ENCODE measurements at places on chromosomes 6 and 20.

DNA sequence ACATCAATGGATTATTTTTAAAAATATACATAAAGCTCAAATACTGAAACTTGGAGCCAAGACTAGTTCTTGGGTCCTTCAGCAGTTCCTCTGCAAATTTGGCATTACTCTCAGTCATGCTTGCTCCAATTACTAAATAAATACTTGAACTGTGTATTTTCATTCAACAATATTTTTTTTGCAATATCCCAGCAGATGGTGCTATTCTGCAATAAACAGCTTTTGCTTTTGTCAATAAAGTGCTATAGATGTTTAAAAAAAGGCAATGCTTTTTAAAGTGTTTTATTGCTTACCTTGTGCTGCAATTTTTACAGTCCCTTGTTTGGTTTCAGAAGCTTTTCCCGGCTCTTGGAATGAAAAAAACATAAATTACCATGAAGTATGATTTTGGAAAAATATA lies 243.4 kb downstream of the TRDN start:
- no peak for DNase-seq

DNA sequence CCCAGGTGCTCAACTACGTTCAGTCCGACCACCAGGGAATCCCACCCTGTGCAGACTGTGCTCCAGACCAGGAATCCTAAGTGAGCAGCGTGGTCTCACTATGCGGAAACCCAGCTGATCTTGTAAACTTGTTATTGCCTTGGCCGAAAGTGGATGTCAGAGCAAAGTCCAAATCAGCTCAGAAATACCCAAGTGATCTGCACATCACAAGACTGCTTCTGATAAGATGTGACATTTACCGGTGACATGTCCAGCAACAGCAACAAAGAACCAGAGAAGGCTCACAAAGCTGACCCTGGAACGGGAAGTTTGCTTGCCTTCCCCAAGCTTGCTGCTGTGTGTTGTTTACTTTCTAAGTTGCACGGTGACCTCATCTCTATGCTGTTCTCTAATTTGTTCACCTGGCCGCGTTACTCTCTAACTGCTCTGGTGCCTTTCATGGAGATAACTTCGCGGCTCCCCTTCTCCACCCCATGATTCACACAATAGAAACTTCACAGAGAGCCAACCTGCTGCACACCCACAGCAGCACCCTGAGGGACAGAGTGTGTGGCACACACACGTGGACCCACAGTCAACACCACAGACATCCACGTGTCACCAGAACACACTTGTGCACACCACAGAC lies 1.7 kb downstream of the BNIP5 start:
- no peak for DNase-seq

DNA sequence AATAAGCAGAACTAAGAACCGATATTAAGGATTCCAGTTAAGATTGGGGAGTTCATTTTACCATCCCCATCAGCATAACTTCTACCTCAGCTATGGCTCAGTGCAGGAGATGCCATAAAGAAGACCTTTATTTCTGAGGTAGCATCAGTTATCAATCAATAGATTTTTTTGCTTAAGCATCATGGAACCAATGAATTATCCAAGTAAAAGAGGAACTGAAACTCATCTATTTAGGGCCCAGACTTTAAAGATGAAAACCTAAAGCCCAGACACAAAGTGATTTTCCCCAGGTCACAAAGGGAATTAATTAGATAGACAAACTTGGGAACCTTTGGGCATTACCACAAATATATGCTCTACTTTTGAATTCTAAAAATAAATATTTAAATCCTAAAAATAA lies 59.2 kb upstream of the TINAG start:
- no peak for DNase-seq

DNA sequence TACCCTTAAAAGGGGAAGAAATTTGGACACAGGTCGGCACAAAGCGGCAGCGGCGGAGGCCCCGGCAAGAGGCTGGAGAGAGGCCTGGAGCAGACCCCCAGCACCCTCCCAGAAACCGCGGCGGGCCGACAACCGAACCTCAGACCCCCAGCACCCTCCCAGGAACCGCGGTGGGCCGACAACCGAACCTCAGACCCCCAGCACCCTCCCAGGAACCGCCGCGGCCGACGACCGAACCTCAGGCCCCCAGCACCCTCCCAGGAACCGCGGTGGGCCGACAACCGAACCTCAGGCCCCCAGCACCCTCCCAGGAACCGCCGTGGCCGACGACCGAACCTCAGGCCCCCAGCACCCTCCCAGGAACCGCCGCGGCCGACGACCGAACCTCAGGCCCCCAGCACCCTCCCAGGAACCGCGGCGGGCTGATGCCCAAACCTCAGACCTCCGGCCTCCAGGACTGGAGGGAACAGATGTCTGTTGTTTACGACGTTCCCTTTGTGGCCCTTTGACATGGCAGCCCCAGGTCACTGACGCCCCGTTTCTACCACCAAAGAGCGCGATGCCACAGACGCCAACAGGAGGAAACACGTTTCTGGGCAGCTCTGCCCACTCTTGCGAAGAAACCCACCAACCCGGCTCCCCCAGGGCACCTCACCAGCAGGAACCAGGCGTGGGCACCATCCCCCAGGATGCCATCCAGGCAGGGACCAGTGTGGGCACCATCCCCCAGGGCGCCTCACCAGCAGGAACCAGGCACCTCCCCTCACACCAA lies 28.4 kb downstream of the ZBTB46 start:
- DNase-seq: no peak

DNA sequence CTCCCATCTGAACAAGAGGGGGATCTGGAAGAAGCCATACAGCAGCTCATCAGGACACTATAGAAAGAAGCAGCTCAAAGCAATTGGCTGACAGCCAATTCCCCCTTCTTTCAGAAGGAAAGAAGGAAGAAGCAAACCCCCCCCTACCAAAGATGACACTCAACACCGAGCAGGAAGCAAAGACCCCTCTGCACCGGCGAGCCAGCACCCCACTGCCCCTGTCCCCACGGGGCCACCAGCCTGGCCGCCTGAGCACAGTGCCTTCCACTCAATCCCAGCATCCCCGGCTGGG lies 1.2 kb downstream of the REM1 start:
- DNase-seq: no peak

DNA sequence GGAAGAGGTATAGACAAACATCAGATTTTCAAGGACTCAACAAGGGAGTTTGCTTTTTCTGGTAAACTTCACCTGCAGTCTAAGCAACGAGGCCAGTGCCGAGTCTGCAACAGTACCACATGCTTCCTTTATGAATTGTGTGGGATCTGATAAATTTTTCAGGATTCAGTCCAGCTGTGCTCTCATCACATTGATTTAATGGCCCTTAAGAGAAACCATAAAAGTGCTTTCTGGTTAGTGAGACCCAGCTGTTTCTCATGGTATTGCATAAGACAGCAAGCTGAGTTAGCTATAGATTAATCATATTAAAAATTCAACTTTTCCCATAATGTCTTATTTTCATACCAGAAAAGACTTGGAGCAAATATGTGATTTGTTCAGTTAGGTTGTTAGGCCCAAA lies 291.4 kb downstream of the CENPW start:
- no peak for DNase-seq

DNA sequence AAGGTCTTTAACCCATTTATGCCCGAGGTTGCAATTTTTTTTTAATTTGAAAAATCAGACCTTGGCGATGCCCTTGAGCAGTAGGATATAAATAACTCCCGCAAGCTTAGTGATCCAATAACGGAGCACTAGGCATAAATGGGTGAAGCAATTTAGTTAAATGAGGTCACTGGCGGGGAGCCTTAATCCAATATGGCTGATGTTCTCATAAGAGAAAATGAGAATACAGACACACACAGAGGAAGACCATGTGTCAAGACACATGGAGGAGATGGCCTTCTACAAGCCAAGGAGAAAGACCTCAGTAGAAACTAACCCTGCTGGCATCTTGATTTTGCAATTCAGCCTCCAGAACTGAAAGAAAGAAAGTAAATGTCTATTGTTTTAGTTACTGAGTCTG lies 735 bp downstream of the SIRPG start:
- no peak for DNase-seq

DNA sequence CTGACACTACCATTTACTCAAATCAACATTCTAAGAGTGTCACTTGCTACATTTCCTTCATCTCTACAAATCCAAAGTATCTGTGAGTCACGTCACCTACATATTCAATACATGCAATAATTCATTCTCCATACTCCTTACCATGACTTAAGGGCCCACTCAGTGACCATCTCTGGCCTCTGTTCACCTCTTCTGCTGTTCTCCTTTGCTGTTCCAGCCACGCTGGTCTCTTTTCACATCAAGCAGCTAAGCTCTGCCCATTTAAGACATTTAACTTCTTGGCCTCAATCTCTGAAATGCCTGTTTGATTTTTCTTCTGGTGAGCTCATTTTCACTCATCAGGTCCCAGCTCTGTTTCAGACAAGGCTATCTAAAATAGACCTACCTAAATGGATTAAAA lies 46.5 kb downstream of the HFE start:
- DNase-seq: no peak

- no peak for DNase-seq
These were observed 6.8 kb downstream of the CDKN1A start for GRCh38 chr6:36685166-36685924.

GRCh38 chr6:2007165-2007564 lies 238.2 kb downstream of the GMDS start:
- no peak for DNase-seq

DNA sequence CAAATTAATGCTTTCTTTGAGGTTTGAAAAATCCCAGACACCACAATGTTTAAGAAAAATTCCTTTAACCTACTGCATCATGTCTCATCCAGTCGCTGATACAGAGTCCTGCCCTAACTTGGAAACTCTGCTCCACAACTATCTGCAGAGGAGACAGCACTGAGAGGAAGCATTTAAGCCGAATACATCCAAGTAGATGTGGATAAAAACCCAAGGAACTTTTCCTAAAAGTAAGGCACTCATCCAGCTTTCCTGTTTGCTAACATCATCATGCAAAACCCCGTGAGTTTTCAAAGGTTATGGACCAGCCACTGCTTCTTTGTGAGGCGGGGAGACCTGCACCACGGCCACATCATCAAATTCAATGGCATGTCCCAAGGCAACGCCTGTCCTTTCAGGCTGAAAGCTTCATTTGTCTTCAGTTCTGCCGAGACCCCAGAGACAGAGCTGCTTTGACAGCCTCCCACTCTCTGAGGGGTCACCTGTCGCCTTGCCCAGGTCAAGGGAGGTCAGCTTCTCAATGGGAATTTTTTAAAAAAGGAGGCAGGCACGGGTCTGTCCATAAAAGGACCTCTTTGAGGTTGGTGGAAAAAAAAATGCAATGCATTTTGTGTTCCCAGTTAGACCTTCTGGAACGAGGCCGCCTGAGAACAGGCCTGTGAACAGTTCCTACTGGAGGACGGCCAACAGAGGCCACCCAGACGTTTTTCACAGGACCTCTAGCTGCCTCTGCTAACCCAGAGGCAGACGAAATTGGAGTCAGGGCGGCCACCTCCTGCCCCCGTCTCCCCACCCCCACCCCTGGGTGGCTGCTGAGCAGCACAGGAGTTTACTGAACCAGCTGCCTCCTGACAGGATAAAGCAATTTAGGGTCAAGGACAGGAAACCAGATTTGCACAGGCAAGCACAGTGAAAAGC lies 142.5 kb upstream of the HDDC2 start:
- DNase-seq: no peak

GRCh38 chr6:17577059-17577458 lies 23.0 kb upstream of the FAM8A1 start:
- DNase-seq: no peak

DNA sequence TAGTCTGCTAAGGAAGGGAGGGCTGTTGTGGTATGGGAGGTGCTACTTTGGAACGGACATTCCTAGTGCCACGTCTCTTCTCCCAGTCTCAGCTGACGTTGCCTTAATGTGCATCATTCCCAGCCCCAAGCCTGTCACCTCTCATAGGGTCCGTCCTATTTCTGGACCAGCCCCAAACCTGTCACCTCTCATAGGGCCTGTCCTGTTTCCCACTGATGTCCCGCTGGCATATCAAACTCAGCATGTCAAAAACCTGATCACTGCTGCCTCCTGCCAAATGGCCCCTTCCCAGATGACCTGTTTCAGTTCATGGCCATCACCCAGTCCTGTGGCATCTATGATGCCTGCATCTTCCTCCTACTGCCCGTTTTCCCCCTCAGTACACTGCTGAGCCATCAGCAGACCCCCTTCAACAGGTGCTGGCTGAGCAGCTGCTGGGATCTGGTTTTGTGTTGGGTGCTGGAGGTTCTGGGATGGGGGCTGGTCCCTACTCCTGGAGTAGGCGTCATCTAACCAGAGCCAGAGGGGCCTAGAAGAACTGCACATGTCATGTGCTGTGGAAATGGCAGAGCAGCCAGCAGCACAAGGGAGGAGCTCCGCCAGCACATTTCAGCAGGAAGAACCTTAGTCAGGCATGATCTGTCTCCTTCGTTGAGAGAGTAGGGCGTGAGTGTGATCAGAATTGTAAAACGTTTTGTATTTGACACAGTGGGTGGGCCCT lies 3.3 kb downstream of the ENTPD6 start:
- DNase-seq: no peak

GRCh38 chr6:155026022-155026705 lies 31.0 kb downstream of the TIAM2 start:
- peak; percentile 94 for DNase-seq

DNA sequence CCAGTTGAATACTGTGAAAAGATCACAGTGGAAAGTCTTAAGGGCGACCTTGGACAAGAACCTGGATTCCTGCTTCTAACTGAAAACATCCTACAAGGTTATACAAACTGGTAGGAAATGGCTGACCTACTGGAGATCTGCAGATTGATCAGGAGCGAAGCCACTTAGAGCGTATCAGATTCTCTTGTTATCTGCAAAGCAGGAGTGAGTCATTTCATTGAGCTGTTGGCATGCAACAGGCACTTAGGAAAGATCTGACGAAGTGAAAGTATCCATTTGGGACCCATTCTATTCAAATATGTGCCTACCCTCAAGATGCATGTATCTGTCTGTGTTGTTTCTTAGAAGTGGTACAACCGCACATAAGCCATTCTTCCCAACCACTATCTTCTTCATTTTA lies 131.2 kb upstream of the RIN2 start:
- no peak for DNase-seq

DNA sequence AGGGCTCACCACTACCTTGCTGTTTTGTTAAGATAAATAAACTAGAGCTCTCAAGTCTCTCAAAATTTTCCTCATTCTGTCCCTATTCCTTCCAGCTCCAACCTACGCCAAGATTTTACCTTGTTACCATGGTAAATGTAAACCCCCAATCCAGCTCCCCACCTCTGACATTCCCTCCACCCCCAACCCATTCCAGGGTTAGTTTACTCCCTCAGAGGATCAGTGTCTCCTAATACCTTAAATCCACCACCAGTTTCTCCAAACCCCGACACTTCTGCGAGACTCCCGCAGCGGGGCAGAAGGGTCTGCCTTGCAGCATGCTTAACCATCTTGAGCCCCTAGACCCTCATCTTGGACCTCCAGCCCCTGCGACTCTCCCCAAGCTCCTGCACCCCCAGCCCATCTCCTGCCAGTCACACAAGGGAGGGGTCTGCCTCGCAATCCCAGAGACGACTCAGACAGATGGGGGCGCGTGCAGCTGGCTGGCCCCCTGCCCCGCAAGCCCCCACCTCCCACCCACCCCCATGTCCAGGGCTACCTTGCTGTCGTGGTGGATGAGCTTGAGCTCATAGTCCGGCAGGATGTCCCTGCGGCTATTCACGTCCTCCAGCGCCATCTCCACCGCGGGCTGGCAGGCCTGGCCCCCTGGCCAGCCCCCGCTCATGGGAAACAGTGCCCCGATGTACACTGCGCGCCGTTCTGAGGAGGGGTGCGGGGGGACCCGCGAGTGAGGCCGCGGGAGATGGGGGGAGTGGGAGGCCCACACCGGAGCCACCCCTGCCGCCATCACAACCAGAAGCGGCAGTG lies 5.8 kb downstream of the GABBR1 start:
- no peak for DNase-seq

GRCh38 chr6:112831022-112831421 lies 483.9 kb downstream of the RFPL4B start:
- no peak for DNase-seq

GRCh38 chr6:134454794-134455193 lies 136.9 kb upstream of the SGK1 start:
- no peak for DNase-seq

All from urothelium cell line (cell line).